SK-N-SH (cell line): ENCODE measurements at places on chromosomes 12 and 14. TPM values are rescaled to one million over a fixed set of nuclear protein-coding genes. Genes with fewer than 3 reads are reported as not detected.

DNA sequence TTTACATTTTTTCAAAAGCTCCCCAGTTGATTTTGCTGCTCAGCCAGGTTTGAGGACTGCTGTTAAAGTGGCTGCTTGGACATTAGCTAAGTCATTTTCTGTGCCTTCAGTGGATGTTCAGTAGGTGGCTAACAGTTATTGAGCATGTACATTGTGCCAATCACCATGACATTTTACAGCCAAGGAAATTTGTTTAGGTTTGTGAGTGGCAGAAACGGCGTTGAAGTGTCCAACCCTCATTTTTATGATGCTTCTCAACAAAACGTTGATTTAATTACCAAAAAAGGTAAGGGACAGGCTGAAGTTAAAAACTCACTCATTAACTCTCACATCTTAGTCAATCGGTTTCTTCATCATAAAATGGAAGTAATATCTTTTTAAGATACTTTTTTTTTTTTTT is 37.0 kb upstream of the LRIG3 start:
- no peak for DNase-seq
- H3K27me3 ChIP-seq, result no peaks in the 10 kb centered on the region; the same call in 1 of the 2 replicates
- no peaks in the 10 kb centered on the region for H3K4me1 ChIP-seq

DNA sequence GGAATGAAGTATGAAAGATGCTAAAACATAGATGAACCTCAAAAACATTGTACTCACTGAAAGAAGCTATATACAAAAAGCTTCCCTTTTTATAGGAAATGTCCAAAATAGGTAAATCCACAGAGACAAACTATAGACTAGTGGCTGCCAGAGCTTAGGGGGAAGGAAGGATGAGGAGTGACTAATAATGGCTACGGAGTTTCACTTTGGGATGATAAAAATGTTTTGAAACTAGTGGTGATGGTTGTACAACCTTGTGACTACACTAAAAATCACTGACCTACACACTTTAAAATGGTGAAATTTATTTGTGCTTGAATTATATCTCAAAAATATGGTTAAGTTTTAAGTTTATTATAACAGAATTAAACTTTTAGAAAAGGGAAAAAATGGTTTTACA is 37.1 kb upstream of the AMN1 start:
- no peak for DNase-seq
- H3K36me3 ChIP-seq, result no peaks in the 10 kb centered on the region
- H3K27ac ChIP-seq, result no peak overlapping the region
- no peak overlapping the region for H3K4me3 ChIP-seq

DNA sequence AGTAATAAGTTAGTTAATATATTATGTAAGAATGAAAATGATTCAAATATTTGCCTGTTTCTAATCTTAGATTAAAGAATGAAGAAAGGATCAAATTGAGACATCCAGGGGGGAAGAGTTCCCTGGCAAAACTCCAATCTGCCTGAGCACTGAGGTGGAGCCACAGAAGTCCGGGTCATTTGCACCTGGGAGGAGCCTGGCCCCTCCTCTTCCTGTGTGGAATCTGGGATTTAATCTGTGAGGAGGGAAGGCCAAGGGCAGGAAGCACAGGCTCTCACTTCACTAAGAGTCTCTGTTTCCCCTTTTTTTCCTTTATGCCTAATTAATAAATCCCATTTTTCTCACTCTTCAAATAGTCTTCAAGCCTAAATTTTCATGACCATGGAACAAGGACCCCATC is 599.5 kb downstream of the FLRT2 start:
- no peak overlapping the region for H3K4me3 ChIP-seq
- H3K27me3 ChIP-seq, result no peaks in the 10 kb centered on the region
- H3K4me1 ChIP-seq, result no peaks in the 10 kb centered on the region
- H3K27ac ChIP-seq, result no peak overlapping the region
- H3K36me3 ChIP-seq, result no peaks in the 10 kb centered on the region

DNA sequence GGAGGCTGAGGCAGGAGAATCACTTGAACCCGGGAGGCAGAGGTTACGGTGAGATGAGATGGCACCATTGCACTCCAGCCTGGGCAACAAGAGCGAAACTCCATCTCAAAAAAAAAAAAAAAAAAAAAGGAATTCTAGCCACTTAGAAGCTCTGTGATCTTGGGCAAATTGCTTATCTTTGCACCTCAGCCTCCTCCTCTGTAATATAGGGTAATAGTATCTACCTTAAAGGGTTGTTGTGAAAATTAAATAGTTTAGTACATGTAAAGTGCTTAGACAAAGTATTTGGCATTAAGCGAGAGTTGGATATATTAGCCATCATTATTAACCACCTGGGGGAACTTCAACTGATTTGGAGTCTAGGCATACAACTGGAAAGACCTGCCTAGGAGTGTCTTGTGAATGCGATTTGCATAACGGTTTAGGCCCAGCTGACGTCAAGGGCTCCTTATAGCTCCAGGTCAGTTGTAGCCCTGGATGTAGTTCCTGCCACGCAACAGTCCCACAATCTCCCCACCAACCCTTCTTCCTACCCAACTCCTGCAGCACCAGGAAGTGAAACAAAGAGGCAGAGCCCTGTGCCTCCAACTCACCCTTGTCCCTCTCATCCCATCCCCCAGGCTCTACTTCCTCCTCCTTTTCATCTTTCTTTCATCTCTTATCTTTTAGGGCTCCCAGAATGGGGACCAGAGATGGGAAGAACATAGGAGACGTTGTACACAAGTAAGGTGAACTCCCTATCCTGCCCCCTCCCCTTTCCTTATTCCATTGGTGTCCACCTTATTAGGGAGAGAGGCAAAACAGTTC is 2.1 kb upstream of the IL23A start:
- H3K4me1 ChIP-seq, result peaks cover 8% of the 10 kb centered on the region; the same call in 1 of the 2 replicates
- no peaks in the 10 kb centered on the region for H3K27me3 ChIP-seq
- DNase-seq, result no peak
- peaks cover 4% of the 10 kb centered on the region; the same call in 1 of the 2 replicates for H3K36me3 ChIP-seq

ACSS3 gene
- polyA plus RNA-seq, result 0.02 TPM in 1 of 2 replicates, not detected in the other

DNA sequence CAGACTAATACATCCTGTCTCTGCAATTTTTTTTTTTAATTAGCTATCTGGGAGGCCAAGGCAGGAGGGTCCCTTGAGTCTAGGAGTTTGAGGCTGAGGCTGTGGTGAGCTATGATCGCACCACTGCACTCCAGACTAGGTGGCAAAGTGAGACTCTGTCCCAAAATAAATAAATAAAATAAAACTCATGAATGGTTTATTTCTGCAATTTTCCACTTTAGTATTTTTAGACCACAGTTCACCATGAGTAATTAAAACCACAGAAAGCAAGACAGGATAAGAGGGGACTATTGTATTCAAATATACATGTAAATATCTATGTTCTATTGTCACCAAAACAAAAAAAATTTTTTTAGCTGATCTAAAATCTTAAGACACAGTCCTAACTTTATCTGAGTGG is 17.8 kb downstream of the TAOK3 start:
- no peaks in the 10 kb centered on the region for H3K36me3 ChIP-seq
- peak overlapping the region; percentile 96 for H3K27ac ChIP-seq
- no peak overlapping the region for H3K4me3 ChIP-seq
- no peaks in the 10 kb centered on the region for H3K27me3 ChIP-seq
- DNase-seq, result no peak

WDR20 gene
- polyA plus RNA-seq, result 12.4 and 17.2 TPM in 2 replicates
